Ovary (tissue), 10 donors: ENCODE measurements at places on chromosomes 6 and 20.

GRCh38 chr6:13063300-13063918 lies 264.9 kb downstream of the TBC1D7 start:
- H3K4me1 ChIP-seq, result no peaks in the 10 kb centered on the region
- H3K4me3 ChIP-seq, result no peak overlapping the region
- no peaks in the 10 kb centered on the region for H3K27me3 ChIP-seq
- DNase-seq, result no peak
- H3K27ac ChIP-seq, result no peak overlapping the region
- H3K36me3 ChIP-seq, result no peaks in the 10 kb centered on the region

- no peaks in the 10 kb centered on the region for H3K27me3 ChIP-seq
- no peak overlapping the region for H3K4me3 ChIP-seq
- H3K27ac ChIP-seq, result no peak overlapping the region
- no peaks in the 10 kb centered on the region for H3K4me1 ChIP-seq
These were observed 271.3 kb downstream of the KIF16B start for GRCh38 chr20:16301986-16302385.

DNA sequence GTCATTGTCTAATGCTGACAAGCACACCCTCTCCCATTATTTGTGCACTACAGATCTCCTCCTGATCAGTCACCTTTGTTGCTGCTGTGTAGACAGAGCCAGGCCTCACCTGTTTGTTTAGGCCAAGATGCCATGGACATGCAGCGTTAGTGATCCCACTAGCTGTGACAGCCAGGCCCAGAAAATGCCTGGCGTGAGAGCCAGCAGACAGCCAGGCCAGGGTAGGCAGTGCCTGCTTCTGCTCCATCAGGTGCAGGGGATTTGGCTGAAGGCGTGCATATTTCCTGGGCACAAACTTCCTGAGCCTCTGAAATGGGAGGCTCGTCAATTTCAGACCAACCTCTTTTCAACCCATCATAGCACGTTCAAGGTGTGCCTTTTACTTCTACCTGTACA lies 27.3 kb downstream of the MANBAL start:
- no peaks in the 10 kb centered on the region for H3K36me3 ChIP-seq
- no peak overlapping the region for H3K27ac ChIP-seq
- no peak for DNase-seq
- H3K27me3 ChIP-seq, result no peaks in the 10 kb centered on the region
- no peak overlapping the region for H3K4me3 ChIP-seq

DNA sequence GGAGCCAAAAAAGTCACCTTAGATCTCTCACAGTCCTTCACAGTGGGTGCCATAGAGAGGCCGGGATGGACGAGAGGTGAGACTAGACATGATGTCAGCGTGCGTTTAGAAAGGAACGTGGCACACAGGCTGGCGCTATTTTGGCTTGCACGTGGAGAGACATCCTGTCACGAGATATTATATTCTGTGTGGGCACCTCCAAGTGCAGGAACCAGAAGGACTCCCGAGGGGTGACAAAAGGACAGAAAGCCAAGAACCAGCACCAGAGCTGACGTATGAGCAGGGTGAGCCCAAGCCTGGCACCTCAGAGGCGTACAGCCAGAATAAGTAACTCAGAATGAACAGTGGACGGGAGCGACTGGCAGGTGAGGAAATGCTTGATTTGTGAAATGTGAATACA lies 49.9 kb upstream of the QKI start:
- no peak overlapping the region for H3K4me3 ChIP-seq
- no peaks in the 10 kb centered on the region for H3K36me3 ChIP-seq
- no peaks in the 10 kb centered on the region for H3K4me1 ChIP-seq
